ENCODE measurements at places on chromosomes 3 and 15.

DNA sequence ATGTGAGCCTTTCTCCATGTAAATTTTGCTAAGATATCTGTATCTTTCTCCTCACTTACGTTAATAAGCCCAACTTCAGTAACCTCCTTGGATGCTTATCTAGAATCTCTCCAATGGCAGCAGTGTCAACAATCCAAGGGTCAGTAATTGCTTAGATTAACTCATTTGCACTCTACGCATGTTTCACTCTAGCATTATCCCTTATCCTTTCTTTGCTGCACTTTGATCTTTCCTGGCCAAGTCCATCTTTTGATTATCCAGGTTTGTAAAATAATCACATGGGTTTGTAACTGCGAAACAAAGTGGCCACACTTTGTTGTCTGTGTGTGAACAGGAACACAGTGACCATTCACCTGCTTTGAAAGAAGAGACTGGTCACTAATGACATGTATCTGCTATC, 577.6 kb downstream of the RSL24D1 start:
- no peak for DNase-seq

- no peak for DNase-seq
Observed at GRCh38 chr15:73165844-73166243, 113.6 kb downstream of the NEO1 start.

DNA sequence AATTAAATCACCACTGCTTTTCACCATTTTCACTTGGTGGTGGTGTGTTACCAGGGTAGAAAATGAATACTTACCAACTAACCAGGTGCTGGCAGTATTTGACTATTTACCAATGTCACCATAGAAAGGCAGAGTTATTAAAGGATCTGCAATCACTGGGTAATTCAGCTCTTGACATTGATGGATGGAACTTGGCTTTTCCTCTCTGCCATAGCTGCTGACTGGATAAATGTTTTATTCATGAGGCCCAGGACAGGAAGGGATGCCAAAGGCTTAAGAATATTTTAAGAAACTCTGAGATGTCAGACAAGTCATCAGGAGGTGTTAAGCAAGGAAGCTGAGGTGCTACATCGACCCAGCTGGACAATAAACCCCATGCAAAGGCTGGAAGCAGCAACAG, 495.5 kb upstream of the CFAP20DC start:
- DNase-seq = no peak

DNA sequence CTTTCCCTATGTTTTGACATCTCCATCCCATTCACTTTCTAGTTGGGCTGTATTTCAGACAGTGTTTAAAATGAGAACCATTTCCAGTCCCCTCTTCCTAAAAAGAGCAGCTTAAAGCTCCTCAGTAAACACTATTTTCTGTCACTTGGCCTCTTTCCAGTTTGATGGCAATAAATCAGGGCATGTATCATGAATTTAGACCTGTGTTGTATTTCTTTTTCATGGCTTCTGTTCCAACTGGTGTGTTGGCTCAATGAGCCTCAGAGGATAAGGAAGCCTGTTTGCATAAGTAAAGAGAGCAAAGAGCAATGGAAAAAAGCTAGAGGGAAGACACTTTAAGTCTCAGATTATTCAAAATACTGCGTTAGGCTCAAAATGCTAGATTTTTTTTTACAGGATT, 7.2 kb downstream of the CCDC80 start:
- DNase-seq = no peak

- no peak for DNase-seq
Observed at GRCh38 chr3:195760345-195761122, 39.8 kb downstream of the MUC20 start.

DNA sequence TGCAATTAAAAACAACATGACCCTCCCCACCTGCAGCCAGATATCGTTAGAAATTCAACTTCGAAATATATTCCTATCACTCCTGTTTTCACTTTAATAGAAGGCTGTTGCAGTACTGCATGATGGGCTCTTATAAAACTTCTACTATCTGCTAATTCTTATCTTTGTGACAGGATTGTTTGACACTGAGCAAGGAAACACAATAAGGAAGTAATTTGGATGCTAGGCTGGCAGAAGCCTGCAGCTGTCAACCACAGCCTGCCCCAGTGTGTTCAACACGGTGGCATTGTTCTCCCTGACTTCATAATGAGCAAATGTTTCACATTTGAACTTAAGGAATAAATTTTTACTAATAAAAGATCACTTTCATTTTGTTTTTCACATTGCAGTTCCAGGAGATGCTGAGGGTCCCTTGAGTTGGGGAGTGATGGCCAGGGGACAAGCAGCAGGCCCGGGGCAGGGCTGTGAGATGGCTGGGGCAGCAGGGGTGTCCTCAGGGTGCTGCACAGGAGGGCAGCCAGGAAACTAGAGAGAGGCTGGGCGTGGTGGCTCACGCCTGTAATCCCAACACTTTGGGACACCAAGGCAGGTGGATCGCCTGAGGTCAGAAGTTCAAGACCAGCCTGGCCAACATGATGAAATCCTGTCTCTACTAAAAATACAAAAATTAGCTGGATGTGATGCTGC, 64.8 kb upstream of the SEC61A1 start:
- DNase-seq = no peak

DNA sequence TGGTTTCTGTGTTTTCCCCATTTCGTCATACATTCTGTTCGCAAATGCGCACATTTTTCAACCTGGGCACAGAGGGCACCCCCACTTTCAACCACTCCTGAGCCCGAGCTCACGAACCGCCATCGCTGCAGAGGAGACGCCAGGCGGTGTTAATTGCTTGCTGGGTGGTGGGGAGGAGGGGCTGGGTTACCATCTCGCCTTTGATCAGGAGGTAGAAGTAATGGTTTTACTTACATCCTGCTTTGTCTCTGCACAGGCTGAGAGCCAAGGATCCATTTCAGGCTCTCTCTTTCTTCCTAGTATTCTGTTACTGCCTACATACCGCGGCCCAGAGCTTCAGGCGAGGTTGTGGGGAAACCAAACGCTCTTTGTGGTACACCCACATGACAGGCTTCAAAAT, 177.3 kb upstream of the WNT5A start:
- DNase-seq = no peak

DNA sequence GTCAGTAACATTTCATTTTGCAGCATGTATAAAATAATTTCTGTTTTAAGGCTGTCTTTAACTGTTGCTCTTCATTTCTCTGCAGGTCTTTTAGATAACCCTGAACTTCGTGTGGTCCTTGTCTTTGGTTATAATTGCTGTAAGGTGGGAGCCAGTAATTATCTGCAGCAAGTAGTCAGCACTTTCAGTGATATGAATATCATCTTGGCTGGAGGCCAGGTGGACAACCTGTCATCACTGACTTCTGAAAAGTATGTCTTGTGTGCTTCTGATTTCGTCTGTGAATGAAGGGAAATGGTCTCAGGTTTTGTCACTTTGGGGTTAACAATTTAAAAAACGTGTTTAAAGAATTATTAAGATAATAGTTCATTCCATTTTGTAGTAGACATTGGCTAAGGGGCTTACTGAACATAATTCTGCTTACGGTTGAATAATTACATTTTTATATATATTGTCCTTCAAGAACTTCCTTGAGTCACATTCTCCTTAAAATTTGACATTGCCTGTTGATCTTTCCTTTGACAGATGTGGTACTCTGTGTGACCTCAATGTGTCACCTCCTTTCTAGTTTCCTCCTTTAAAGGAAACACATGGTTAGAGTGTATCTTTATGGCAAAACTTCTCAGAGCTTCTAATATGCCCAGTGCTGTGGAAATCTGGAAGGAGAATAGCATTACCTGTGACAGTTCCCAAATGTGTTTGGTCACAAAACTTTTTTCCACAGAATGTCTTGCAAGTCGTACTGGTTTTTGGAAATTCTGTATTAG, 26.3 kb downstream of the FBXO22 start:
- no peak for DNase-seq

GRCh38 chr15:41827290-41827879, 507 bp upstream of the JMJD7 start:
- no peak for DNase-seq

DNA sequence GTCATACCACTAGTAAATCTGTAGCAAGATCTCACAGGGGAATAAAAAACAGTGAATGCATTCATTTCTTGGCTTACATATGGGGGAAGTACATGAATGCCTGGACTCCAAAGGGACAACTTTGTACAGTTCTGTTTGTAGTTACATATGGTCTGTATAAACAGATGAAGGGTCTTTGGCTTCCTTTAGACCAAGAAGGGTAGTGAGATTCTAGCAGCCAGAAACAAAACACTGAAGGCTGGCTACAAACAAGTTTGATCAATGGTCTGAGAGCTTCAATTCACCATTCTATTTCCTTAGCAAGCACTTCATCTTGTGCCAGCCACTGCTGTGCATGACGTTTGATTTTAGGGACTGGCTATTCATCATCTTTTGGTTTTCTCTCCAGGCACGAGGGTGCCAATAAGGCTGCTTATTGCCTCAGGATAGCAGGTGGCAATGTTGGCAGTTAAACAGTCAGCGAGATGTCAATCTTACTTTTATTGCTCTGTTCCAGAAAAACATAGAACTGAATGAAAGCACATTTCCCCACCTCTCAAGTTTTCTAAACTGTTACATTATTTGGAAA, 313.7 kb upstream of the COL8A1 start:
- no peak for DNase-seq

DNA sequence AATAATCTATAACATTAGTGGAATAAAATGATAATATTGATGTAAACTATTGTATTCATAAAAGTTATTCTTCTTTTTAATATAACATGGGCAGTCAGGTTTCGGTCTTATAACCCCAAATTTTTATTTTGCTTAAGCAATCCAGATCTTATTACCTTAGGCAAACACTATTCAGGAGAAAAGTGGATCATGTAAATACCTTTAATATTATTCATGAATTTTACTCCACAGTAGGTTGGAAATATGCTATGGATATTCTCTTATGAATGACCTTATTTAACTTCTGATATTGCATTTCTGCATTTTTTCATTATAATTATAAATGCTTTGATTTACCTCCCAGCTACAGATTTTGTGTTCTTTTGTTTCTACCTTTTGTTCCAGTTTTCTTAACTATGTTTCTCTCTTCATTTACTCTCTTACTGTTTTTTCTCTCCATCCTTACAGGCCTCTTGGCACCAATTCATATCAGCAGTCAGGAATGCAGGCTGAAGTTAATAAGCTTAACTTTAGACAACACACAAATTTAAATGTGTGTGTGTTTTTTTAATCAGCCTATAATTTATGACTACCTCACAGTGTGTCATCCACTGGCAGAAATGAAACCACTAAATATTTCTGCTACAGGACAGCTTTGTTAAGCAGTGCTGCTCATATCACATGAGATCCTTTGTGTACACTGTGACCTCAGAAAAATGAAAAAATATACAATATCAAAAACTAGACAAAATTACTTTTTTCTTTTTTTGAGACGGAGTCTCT, 111.0 kb downstream of the NSUN3 start:
- DNase-seq = no peak
